ENCODE measurements at places on chromosomes 7 and 10.

DNA sequence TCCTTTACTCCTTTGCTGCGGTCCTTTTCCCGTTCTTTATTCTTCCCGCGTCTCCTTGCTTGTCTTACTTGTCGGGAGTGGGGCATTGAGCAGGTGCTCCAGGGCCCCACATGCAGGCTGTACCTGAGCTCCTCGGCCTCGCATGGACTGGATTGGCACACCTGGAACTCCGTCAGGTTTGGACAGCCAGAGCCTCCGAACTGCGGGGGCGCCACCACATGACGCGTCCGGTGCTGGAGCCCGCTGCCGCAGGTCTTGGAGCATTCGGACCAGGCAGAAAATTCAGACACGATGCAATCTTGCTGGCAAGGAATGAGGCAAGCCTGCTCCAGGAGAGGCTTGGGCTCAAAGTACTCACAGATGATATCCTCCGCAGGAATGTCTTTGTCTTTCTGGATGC lies 195.7 kb downstream of the THSD7A start:
- DNase-seq: no peak

DNA sequence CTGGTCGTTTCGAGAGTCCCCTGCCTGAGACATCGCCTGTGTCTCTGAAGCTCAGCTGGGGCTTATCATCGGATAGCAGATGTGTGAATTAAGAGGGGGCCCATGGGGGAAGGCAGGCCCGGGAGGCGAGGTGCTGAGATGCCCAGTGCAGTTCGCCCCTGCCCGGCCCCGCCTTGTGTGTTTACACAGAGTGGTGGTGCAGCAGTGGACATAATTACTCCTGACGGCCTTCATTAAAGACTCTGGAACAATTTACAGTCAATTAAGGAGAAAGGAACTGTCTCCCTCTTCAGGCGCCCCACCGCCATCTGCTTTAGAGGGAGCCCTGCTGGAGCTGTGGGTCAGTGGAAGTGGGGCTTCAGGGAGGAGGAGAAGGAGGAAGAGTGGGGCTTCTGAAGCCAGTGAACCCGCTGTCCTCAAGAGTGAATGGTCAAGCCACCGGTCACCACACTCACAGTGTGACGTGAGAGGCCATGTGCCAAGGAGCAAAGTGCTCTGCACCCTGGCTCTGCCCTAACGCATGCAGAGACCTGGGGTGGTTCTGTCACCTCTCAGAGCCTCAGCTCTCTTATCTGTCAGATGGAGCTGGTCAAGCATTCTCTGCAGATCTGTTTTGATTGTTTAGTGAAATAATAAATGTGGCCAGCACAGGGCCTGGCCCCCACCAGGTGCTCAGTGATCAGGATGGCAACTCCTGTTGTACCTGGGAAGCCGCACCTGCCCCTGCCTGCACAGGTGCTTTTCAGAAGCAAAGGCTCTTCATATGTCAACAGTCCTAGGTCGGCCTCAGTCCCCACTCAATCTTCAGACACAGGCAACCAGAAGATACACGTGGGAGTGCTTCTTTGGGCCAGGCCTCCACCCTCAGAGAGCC lies 65.6 kb downstream of the CDH23 start:
- no peak for DNase-seq

DNA sequence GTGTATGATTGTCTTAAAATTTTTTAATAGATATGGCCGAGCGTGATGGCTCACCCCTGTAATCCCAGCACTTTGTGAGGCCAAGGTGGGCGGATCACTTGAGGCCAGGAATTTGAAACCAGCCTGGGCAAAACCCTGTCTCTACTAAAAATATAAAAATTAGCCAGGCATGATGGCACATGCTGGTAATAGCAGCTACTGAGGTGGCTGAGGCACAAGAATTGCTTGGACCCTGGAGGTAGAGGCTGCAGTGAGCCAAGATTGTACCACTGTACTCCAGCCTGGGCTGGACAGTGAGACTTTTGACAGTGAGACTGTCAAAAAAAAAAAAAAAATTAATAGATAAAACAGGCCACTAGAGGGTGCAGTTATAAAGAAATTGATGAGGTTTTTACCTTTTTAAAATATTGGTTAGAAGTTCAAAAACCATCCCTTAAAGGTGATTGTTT lies 20.5 kb downstream of the NOM1 start:
- no peak for DNase-seq

DNA sequence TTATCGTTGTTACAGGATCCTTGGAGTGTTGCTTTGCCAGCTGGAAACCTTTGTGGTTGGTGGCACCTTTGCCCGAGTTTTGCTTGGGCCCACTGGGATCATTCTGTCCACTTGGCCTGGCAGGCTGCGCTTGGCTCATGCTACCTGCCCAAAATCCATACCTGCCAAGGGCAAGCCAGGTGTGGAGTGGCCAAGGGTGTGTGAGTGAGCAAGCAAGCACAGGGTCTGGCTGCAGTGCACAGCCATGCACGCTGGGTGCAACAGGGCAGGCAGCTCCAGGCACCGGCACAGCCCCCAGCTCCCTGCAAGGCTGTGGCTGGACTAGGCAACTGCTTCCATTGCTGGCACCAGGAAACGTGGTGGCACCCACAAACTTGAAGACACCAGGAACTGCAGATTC lies 421.8 kb downstream of the ARL4A start:
- DNase-seq: no peak

DNA sequence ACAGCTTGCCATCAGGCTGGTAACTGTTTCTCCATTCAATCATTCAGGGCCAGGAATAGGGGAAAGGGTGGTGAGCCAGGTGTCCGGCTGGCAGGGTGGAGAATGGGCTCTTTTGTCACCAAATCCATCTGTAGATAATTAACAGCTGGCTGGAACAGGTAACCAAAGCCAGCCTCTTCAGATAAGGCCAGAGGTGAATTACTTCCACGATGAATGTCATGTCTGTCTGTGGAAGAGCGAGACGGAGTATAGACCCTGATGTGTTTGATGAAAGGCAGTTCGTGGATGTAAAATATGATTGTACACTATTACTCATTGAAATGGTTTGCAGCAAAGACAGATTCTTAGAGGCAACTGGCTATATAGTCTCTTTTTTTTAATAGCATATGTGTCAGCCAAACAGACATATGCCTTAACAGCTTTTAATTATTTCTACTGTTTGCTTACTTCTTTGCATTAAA lies 149.8 kb downstream of the KLF6 start:
- no peak for DNase-seq

DNA sequence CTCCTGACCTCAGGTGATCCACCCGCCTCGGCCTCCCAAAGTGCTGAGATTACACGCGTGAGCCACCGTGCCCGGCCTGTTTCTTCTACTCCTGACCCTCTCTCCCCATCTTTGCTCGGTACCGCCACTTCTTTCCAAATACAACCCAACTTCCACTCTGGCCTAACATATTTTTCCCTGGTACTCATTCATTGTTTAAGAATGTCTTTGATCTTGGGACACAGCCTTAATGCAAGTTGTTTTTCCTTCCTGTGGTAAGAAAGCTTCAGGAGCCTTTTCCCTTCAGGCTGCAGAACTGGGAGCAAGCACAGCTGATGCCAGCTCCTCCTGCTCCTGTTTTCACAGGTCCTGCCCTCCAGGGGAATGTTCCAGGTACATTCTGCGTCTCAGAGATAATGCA lies 13.7 kb downstream of the CALML3 start:
- DNase-seq: peak; percentile 64

DNA sequence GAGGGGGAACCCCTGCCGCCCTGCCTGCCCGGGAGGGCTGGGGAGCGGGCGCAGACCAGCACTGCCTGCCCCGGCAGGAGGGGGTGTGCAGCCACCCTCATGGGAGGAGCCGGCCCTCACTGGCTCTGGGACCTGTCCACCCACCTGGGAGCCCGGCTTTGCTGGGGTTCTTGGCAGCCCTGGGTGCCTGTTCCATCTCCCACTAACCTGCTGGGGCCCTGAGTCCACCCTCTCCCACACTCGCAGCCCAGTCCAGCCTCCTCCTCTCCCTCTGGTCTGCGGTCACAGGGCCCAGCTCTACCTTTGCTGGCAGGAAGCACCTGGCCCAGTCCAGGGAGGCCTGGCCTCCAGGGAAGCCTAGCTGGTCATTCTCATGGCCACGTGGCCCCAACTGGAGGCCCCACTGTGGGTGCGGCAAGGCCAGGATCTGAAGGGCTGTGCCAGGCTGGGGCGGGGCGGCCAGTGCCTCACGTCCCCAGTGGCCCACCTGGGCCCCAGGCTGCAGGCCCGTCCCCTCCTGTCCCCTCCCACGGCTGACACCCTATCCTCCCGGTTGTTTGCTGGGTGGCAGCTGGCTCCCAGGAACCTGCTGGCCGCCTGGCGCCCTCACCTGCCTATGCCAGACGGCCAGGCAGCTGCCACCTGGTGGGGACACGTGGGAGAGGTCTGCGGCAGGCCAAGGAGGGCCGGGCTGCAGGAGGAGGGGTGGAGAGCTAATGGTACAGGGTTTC lies at the start of gene TMEM184A:
Gene TMEM184A, minus strand, starts transcription at position 393 of the 731 bp plus-strand sequence. CDS start 721 bp downstream, outside the sequence.
- no peak for DNase-seq

DNA sequence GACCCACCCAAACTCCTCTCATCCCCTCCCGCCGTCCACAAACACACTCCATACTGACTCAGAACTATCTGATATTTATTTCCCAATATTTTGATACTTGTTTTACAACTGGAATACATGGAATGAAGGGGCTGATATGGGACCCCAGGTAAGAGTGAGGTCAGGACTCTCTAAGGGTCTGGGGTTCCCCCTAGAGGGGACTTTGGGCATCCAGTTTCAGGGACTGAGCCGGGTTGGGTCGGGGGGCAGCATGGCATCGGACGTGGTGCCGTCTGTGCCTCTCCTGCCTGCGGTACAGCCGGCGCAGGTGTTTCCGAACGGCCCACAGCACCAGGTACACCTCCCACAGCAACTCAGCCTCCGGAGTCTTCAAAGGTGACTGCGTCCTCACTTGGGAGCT lies 7.5 kb downstream of the SPACDR start:
- DNase-seq: no peak

- DNase-seq: no peak
Observed at GRCh38 chr7:51299391-51300133, 17.0 kb downstream of the COBL start.

DNA sequence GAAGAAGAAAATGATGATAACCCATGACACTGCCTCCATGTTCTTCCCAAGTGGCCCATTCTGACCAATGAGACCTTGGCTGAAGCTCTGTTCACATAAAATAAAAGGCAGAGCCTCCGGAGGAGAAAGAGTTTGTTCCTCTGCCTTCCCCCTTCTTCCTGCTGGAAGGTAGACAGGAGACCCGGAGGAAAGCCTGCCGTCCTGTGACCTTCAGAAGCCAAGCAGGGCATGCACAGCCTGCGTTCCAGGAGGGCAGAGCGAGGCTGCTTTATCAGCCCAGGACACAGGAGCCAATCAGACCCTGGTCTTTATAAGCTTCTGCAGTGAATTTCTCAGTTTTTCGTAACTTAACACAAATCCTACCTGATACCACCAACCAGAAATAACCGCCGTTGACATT lies 8.6 kb upstream of the GRID1 start:
- no peak for DNase-seq
